Activated naive CD8-positive, alpha-beta T cell treated with anti-CD3 and anti-CD28 coated beads for 36 hours (primary cell): ENCODE measurements at places on chromosomes 13 and 19.

GRCh38 chr13:98476538-98476966, 100.4 kb downstream of the STK24 start:
- no peaks in the 10 kb centered on the region for H3K27me3 ChIP-seq
- H3K4me1 ChIP-seq = peaks cover 65% of the 10 kb centered on the region
- peaks cover 60% of the 10 kb centered on the region for H3K36me3 ChIP-seq
- peak overlapping the region; percentile 75 for H3K4me3 ChIP-seq
- peak; percentile 90 for DNase-seq

- no peaks in the 10 kb centered on the region for H3K4me1 ChIP-seq
- H3K27ac ChIP-seq = no peak overlapping the region
- H3K36me3 ChIP-seq = peaks cover 2% of the 10 kb centered on the region
- no peak for DNase-seq
Observed at GRCh38 chr19:53660584-53660983, 28.8 kb downstream of the DPRX start.

DNA sequence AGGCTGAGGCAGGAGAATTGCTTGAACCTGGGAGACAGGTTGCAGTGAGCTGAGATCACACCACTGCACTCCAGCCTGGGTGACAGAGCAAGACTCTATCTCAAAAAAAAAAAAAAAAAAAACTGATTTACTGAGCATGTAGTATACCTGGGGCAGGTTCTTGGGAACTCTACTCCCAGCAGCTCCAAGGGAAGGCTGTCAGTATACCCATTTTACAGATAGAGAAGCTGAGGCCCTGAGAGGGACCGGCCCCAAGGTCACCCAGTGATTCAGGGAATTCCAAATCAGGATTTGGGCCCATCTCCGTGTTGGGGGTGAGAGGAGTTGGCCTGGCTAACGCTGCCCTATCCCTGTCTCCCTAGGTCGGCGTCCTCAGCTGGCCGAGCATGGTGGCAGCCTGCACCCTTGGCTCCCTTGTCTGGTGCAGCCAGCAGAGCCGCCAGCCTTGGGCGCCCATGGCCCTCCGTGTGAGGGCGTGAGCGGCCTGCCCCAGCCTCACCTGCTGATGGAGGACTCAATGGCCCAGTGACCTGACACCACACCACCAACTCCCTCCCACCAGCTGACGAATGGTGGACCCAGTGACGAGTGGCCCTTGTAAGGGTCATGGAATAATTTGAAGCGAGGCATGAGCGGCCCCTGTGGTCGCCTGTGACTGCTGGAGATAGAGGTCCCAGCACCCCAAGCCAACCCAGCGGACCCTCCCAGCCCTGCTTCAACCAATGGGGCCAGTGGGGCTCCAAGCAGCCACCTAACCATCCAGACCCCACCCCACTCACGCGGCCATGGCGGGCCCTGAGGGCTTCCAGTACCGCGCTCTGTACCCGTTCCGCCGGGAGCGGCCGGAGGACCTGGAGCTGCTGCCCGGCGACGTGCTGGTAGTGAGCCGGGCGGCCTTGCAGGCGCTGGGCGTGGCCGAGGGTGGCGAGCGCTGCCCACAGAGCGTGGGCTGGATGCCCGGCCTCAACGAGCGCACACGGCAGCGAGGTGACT, 2.4 kb downstream of the PIK3R2 start:
- H3K27ac ChIP-seq = no peak overlapping the region
- H3K4me1 ChIP-seq = peaks cover 19% of the 10 kb centered on the region
- DNase-seq = no peak
- H3K27me3 ChIP-seq = no peaks in the 10 kb centered on the region
- H3K4me3 ChIP-seq = peak overlapping the region; percentile 7

- no peak overlapping the region for H3K27ac ChIP-seq
- peaks cover 9% of the 10 kb centered on the region for H3K36me3 ChIP-seq
- no peak for DNase-seq
- peaks cover 2% of the 10 kb centered on the region for H3K27me3 ChIP-seq
- H3K4me1 ChIP-seq = no peaks in the 10 kb centered on the region
Observed at GRCh38 chr19:16856091-16856490, 26.9 kb downstream of the SIN3B start.

DNA sequence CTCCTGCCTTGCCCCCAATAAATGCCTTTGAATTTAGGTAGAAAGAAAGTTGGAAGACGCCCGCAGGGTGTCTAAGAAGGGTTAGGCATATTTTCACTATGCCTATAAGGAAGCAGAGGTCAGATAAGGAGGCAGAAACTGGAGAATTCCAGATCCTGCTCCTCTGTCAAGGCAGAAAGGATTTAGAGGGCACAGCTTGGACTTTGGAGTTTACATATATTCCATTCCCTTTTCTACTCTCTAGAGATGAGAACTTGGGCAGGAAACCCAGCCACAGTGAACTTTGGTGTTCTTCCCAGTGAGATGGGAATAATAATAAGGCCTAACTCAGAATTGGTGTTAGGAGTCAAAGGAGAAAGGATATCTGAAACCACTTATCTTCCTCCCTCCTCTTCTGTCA, 37.4 kb downstream of the CCNE1 start:
- DNase-seq = no peak
- H3K4me3 ChIP-seq = no peak overlapping the region
- H3K36me3 ChIP-seq = no peaks in the 10 kb centered on the region
- H3K27me3 ChIP-seq = no peaks in the 10 kb centered on the region
- H3K27ac ChIP-seq = no peak overlapping the region

DNA sequence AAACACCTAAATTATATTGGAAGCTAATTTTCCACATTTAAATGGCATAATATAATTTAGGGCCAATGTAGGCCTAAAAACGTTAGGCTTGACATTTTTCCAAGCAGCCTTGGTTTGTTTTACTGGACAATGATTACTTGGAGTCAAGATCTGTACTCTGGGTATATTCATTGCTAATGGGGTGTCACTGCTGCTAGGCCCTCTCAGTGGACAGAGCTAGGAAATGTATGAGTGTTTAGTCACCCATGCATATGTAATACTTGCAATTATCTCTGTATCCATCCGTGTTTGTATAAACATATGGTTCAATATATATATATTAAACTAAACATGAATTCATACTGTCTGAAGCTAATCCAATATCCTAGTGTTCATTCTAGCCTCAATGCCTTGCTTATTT, 598.1 kb downstream of the DCT start:
- no peak overlapping the region for H3K27ac ChIP-seq
- DNase-seq = no peak
- H3K27me3 ChIP-seq = no peaks in the 10 kb centered on the region
- H3K4me3 ChIP-seq = no peak overlapping the region
- H3K36me3 ChIP-seq = peaks cover 1% of the 10 kb centered on the region
